CD4-positive, CD25-positive, alpha-beta regulatory T cell (primary cell): ENCODE measurements at places on chromosomes 6 and 20.

DNA sequence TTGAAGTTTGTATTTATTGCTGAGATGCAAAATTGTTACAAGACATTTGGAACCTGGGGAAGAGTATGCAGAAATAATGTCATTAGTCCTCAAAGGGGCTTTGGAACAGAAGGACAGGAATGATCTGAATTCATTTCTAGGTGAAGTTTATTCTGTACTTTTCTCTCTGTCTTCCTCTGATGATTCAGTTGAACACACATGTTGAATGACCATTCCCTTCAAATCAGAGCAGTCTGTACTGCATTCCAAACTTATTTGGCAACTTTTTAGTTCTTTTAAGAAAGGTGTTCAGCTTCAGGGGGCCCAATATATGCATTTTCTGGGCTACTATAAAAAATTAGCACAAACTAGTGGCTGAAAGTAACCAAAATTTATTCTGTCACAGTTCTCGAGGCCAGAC is 213.9 kb upstream of the LAMP5 start:
- DNase-seq: no peak

DNA sequence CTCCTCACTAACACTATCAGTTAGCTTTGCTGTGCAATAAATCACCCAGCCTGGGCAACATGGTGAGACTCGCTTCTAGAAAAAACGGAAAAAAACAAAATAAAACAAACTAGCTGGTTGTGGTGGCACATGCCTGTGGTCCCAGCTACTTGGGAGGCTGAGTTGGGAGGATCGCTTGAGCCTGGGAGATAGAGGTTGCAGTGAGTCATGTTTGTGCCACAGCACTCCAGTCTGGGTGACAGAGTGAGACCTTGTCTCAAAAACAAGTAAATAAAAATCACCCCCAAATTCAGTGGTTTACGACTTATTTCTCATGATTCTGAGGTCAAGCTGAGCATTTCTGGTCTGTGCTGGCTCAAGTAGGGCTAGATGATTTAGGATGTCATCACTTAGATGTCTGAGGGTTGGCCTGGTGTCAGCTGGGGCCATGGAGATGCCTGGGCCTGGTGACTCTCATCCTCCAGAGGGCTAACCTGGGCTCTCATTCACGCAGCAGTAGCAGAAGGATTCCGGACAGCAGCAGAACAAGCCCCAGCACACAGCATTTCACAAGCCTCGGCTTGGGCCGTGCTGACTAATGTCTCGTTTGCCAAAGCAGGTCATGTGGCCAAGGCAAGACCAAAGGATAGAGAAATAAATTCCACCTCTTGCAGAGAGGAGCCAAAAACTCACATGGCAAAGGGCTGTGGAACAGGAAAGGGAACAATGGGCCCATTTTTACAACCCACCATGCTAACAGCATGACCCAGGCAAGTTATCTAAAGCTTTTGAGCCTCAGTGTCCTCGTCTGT is 32.5 kb downstream of the MGME1 start:
- DNase-seq: no peak

DNA sequence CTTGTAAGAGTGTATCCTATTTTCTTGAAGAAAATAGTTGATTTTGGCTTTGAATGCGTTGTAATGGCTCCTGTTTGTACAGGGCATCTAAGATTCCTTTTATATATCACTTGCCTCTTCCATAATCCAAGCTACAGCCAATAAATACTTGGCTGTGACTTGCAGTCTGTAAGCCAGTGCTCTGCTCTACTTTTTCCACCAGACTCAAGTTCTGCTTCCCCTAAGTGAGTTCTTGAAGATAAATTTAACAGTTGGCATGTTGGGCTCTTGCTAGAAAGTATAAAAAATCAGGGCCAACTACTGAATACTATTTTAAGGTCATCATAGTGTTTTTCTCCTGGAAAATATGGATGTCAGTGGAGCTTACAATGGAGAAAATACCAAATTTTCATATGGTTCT is 36.5 kb upstream of the SCGN start:
- no peak for DNase-seq

GRCh38 chr6:35154262-35154661 is 13.1 kb upstream of the TCP11 start:
- DNase-seq: no peak

DNA sequence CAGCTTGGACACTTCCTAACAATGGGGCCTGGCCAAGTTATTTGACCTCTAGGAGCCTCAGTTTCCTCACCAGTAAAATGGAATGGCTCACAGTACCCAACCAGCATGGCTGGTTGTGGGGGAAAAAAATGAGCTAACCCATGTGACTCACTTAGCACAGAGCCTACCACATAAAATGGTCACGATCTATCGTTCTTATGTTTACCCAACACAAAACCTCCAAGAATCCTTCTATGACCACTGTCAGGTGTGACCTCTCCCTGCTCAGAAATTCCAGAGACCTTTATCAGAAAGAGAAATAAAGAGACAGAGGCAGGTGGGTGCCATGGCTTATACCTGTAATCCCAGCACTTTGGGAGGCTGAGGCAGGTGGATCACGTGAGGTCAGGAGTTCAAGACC is 39.4 kb downstream of the BPIFB1 start:
- no peak for DNase-seq

- DNase-seq: no peak
Measured at GRCh38 chr6:64220801-64221200, 585.2 kb downstream of the PHF3 start.

- DNase-seq: no peak
Measured at GRCh38 chr6:22149501-22150367, 147.1 kb downstream of the PRL start.

- no peak for DNase-seq
Measured at GRCh38 chr20:14832630-14833029, 495.2 kb upstream of the FLRT3 start.

DNA sequence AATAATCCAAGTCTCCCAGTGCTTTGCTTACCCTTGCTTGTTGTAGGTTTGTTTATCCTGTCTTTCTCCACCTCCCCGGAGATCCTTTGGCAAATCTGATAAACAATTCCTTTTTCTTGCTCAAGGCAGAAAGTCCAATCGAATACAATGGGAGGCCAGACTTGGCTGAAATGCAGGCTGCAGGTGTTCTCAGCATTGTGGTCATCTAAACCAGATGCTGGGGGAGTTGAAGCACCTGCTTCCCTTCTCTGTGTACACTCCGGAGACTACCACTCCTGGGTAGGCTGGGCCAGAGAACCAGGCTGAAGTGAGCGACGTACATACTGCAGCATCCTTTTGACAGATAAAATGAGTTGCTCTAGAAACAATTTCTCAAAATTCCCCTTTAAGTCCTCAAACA is 82.6 kb upstream of the PREP start:
- no peak for DNase-seq

- no peak for DNase-seq
Measured at GRCh38 chr6:11604836-11605506, 67.4 kb downstream of the TMEM170B start.

DNA sequence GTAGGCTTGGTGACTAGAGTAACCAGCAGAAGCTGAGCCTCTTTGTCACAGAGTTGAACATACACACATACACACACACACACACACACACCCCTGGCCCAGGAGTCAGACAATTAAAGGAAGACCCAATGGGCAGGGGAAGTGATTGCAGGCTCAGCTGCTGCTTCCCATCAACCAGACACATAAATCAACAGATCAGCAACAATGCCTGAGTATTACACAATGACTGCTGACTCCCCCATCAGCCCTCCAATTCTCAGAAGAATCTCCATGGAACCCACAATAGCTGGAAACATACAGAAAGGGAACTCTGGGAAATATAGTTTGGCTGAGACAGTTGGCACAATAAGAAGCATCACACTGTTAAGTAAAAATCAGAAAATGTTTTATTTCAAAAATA is 270.4 kb upstream of the PLCB4 start:
- no peak for DNase-seq

GRCh38 chr6:35673755-35674154 is 15.0 kb downstream of the FKBP5 start:
- no peak for DNase-seq

- DNase-seq: no peak
Measured at GRCh38 chr6:170206851-170207431, 83.9 kb downstream of the DLL1 start.

- no peak for DNase-seq
Measured at GRCh38 chr6:158816329-158816728, 2.8 kb downstream of the EZR start.

DNA sequence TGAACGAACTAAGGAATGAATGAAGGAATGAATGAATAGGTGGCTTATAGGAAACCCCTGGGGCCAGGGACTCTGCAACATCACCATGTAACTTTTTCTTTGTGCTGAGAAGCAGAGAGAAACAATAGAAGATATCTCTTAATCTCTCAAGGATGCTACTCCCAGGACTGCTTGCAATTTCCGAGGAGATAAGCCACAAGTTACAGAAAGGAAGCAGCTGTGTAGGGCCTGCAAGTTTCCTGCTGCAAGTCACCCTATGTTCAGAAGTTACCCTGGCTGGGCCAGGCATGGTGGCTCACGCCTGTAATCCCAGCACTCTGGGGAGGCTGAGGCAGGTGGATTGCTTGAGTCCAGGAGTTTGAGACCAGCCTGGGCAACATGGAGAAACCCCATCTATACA is 7.3 kb upstream of the MAVS start:
- DNase-seq: peak; percentile 42
